Stimulated activated CD4-positive, alpha-beta T cell treated with anti-CD3 and anti-CD28 coated beads, TNF-alpha, amount 100 ng/mL, for 4 hours (primary cell): ENCODE measurements at places on chromosomes 1 and 21.

GRCh38 chr1:183515002-183515689, 42.8 kb downstream of the SMG7 start:
- no peak for DNase-seq

DNA sequence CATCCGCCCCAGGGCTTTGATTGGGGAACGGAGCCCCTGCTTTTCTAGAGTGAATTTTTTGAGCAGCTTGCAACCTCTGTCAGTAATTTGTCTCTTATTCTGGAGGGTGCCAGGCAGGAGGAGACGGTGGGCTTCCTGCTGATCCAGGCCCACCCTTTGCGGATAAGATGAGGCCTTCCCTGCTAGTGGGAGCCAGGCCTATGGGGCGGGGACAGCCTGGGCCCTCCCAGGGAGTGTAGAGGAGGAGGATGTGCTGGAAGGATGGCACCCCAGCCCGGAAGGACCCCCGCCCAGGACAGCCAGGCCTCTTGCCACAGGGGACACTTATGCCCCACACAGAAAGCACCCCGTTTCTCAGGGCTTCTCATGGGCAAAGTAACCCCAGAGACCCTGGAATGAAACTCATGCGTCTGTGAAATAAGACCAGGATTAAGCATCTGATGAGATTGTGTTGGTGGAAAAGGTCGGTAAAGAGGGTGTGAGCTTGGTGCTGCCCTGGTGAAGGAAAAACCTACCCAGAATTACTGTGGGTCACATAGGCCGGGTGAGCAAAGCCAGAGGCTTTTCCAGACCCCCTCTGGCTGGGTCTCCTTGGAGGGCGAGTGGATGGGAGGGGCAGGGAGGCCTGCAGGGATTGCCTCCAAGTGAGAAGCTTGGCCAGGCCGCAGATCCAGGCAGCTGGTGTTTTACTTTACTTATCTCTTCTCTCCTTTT, 118.7 kb downstream of the SIK1 start:
- DNase-seq = no peak

DNA sequence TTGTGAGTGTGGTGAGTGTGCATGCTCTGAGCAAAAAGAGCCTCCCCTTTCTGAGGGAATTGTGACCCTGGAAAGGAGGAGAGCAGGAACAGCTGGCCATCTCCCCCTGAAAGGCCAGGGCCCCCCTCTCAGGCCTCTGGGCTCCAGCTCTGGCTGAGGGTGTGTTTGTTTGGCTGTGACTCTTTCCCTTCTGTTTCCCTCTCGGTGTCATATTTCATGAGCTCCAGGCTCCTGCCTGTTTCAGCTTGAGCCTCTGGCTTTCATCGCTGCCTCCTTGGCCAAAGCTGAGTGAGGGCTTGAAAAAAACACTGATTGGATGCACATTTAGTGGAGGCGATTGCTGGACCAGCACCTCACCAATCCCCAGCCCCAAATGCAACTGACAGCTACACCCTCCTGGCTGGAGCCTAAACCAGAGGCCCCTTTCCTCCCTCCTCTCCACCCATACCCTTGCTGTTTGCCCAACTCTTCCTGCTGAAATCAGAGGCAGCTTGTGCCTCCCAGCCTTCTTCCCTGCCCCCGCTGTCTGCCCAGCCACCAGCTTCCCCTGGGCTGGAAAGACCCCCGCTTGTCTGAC, 64.1 kb downstream of the DDR2 start:
- no peak for DNase-seq

DNA sequence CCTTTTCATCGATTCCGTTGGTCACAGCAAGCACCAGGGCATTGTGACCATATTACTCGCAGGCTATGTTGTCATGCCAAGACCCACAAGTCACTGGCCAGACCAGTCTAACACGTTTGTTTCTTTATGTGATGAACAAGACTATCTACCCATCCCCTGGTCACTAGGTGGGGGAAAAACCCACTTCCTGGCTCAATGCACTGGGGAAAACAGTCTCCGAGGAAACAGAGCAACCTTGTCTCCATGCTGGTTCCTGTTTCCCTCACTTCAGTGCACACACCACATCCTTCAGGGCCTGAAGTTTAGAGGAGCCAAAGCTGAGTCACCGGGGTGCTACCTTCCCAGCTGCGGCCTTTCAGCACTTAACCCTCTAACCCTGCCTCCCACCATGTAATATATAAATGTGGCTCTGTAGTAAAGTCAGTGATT, 20.9 kb downstream of the ERICH3 start:
- DNase-seq = no peak

DNA sequence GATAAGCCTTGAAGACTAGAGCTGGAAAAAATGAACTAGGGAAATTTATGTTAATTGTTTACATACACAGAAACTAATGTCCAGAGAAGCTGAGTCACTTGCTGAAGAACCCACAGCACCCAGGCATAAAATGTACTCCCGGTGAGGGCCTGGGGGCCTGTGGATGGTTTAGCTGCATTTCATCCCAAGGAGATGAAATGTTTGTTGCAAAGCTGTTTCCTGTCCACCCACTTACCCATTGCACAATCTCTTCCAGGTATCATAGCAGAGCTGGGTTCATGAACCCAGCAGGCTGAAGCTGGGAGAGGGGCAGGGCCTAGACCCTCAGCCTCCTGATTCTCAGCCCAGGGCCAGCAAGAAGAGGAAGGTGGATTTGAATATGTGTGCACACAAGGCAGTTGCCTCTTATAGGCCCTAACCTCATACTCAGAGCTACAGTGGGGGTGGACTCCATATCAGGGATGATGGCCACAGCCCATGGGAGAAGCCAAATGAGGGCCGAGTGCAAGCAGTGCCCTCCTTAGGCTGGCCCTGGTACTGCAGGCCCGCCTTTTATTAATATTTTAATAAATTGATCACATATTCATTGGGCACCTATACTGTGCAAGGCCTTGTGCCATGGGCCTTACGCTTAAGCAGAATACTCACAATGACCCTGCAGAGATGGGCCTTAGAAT, 110.8 kb downstream of the LACTBL1 start:
- no peak for DNase-seq

GRCh38 chr21:18630446-18630845, 226.9 kb upstream of the TMPRSS15 start:
- no peak for DNase-seq

GRCh38 chr1:43949678-43950077, 2.9 kb downstream of the IPO13 start:
- no peak for DNase-seq

DNA sequence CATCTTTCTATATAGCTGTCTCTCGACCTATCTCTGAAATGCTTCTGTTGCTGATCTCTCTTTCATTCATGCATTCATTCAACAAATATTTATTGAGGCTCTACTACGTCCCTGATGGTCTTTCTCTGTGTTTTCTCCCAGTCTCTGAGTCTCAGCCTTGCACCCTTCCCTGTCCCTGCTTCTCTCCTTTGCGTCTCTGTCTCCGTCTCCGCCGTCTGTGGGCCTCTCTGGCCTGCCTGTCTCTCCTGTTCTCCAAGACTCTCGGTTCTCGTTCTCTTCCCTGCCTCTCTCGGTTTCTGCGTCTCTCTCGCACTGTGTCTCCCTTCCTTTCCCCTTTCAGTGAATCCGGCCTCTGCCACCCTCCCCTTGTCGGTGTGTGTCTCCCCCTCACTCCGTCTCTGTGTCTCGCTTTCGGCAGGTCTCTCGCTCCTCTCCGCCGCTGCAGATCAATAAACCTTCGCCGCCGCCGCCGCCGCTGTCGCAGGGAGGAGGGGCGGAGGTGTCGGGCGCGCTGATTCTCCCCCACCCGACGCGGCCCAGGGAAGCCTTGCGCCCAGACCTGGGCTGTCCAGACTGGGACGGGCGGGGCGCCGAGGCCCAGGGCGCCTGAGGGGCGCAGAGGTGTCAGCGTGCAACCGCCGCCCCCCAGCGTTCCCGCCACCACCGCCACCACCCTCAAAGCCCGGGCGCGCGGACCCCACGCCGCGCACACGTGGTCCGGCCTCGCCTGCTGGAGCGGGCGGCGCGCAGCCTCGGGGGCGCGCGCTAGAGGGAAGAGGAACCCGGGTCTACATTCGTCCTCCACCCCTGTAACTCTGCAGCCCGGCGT, 3.0 kb downstream of the EFNA3 start:
- DNase-seq = no peak

DNA sequence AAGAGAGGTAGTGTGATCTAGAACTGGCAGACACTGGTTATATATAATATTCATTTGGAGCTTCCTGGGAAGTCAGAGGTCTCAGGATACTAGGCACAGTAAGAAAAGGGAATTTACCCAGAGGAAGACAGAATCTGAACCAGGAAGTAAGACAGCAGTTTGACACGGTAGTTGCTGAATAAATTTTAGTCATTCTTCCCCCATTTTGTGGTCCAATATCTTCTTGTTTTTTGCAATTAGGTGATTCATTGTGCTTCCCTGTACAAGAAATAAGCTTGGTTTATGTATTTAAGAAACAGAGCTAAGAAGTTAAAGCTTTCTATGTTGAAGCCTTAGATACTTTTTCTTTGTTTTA, 1.3 kb downstream of the TMEM167B start:
- no peak for DNase-seq

DNA sequence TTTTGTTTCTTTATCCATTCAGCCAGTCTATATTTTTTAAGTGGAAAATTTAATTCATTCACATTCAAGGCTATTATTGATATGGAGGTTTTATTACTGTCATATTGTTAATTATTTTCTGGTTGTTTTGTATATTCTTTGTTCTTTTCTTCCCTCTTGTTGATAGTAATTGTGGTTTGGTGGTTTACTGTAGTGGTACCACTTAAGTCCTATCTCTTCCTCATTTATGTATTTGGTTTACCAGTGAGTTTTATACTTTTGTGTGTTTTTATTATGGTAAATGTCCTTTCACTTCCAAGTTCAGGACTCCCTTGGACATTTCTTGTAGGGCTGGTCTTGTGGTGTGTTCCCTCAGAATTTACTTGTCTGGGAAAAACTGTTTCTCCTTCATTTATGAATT, 28.1 kb upstream of the PM20D1 start:
- no peak for DNase-seq

DNA sequence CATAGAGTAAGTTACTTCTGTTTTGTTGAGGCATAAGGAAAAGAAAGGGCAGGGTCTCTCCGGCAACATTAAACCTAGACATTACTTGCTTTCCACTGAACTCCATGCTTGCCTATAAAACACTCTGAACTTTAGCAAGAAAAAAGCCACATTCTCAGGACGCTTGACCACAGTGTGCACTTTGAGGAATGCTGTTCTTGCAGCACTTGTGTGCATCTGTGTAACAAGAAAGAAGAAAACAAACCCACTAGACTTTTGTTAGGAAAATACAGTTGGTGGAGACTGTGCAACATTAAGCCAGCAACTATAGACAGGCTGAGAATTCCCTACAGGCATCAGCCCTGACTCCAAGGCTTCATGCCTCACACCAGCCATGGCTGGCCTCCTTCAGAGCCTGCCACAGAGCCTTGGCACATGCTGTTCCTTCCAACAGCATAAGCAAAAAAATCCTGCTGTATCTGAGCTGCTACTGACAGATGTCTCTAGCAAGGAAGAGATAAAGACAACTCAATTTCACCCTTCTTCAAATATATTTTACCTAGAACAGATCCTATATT, 5.8 kb downstream of the PDZK1 start:
- no peak for DNase-seq

DNA sequence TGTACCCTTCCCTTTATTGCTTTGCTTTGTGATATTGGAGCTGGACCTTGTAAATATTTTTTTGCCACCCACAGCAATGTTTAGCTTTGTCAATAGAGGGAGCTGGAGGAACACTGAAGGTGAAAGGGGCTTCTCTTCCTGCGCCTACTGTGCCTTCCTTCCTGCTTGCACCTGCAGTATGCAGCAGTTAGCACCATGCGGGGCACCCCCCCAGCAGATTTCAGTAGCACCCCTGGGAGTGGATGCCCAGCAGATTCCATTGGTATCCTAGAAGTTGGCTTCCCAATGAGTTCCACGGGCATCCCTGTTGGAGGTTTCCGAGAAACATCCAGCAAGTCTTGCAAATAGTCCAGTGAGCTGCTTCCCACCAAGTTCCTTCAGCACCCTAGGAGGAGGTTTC, 25.6 kb downstream of the S100A10 start:
- no peak for DNase-seq

- no peak for DNase-seq
Observed at GRCh38 chr1:3029991-3030662, 8.9 kb downstream of the ACTRT2 start.

GRCh38 chr1:12588695-12589094, 29.3 kb downstream of the DHRS3 start:
- DNase-seq = no peak

DNA sequence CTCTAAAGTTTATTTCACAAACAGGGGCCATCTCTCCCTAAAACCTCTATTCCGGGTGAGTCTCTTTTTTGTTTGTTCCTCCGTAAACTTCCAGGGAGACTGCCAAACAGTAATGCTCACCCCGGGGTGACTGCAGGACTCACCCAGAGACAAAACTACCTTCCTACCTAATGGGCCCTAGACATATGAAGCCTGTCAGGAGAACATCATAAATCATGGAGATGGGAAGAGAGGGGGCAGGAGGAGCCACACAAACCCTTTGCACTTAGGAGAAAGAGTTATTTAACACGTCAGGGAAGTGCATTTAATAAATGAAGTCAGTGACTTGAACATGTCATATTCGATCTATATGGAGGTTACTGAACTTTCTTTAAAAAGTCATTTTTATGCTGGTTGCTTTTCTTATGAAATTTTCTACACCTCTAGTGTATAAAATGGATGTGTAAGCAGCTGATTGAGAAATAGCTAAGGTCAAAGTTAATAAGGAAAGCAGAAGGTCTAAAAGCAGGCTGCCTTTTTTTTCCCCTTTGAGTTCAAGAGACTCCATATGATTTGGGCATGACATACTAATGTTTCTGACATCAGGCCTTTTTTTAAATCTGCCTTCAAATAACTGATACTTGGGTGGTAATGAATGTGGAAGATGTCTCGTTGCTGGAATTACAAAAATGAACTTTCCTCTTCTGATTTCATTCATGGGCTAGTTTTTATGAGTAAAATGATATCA, 286.9 kb upstream of the USP25 start:
- no peak for DNase-seq

DNA sequence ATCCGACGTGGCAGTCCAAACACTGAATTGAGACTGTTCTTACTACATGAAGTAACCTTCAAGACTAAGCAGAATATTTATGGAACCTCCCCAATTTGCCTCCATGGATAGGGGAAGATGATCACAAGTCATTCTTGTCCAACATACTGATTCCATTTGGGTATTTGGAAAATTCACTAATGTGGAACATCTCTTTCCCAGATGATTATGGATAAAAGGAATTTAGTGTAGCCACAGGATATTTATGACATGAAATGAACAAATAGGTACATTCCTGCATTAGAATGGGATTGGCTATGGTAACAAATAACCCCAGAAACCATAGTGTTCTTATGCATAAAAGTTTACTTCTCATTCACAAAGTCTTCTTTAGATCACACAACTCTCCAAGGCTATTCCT, 40.2 kb upstream of the SGIP1 start:
- DNase-seq = no peak
